Stimulated activated CD4-positive, alpha-beta T cell treated with anti-CD3 and anti-CD28 coated beads, Interleukin-4, amount 100 ng/mL, for 24 hours (primary cell): ENCODE measurements at places on chromosomes 5 and 9.
A peak's percentile ranks its signal among the peaks of the same experiment; 100 is the strongest.

- DNase-seq = no peak
These were observed 65.2 kb upstream of the PTPRD start for GRCh38 chr9:10678010-10678409.

DNA sequence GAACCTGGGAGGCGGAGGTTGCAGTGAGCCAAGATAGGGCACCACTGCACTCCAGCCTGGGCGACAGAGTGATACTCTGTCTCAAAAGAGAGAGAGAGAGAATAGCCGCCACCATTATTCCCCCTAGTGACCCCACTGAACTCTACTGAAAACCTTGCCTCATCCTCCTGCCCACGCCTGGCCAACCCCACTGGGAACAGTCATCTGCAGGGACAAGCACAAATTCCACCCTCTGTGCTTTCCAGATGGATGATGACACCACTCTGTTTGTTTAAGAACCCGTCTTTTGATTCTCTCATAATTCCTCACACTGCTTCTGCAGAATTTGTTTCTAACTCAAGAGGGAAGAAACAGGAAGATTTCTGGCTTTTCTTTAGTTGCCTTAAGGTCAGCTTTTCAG is 12.2 kb downstream of the BHMT2 start:
- no peak for DNase-seq

DNA sequence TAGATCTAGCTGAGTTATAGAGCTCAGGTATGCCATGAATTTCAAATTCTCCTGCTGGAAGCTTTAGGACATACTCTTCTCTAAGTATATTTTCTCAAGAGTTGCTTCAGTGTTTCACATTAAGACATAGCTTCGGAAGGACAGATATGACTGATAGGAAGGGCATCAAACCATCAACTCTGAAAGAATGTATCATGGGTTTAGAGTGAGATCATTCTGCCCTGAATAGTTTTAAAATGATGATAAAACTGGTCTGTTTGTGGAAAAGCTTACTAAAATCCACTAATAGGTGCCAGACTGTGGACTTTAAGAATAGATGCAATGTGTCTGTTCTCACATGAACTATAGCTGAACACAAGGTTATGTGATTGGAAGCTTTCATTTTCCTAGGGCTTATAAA is 8.4 kb downstream of the SPEF2 start:
- no peak for DNase-seq

DNA sequence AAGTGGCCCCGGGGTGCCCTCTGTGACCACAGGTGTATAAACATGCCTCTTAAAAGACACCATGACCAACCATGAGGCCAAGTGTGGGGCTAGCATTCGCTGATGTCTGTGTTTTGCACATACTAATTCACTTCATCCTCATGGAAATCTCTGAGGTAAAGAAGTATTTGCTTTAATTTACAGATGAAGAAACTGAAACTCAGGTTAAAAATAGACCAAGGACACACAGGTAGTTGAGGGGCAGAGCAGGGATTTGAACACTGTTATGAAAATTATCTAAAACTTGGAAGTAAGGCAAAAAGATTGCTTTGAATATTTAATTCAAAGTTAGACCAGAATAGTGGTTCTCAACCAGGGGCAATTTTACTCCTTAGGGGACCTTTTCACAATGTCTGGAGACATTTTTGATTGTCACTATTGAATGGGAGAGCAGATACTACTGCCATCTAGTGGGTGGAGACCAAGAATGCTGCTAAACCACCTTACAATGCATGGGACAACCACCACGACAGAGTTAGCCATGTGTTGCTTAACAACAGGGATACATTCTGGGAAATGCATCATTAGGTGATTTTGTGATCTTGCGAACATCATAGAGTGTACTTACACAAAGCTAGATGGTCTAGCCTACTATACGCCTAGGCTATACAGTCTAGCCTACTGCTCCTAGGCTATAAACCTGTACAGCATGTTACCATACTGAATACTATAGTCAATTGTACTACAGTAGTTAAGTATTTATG is 8.0 kb upstream of the FXN start:
- DNase-seq = peak; percentile 54

GRCh38 chr9:83505282-83505681 is 32.9 kb downstream of the FRMD3 start:
- no peak for DNase-seq

DNA sequence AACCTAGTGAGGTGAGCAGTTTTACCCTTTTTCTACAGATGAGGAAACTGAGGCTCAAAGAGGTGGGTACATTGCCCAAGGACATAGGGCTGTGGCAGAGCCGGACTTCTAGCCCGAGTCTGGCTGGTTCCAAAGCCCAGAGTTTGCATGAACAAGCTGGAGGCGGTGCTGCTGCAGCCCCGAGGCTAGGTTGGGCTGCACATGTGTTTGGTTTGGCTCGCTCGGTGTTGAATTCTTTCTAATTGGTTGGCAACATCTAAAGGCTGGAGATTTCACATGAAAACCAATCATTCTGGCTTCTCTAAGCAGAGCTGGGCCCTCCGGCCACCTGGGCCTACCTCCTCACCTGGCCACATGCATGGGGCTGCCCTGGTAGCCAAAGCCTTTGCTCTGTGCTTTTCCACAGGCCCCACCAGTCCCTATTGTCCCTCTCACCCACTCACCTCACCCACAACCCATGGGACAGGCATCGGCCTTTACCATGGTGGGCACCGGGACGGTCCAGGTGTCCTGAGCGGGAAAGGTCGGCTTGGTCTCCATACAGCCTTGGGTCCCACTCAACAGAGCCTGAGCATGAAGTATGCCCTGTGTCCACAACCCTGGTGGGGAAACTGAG is 262.3 kb downstream of the NSG2 start:
- DNase-seq = no peak

DNA sequence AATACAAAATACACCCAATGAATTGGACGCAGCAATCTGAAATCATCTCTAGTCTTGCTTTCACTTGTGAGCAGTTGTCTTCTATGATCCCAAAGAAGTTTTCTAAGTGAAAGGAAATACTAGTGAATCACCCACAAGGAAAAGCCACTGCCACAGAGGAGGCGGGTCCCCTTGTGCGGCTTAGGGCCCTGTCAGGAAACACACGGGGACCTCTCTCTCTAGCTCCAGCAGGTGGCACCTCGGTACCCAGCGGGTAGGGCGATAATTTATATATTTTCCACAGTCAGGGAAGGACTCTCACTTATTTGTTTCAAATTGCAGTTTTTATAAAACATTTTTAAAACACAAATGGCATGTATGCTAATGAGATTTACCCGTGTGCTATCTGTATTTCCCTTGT is 417.1 kb downstream of the KDM4C start:
- no peak for DNase-seq

DNA sequence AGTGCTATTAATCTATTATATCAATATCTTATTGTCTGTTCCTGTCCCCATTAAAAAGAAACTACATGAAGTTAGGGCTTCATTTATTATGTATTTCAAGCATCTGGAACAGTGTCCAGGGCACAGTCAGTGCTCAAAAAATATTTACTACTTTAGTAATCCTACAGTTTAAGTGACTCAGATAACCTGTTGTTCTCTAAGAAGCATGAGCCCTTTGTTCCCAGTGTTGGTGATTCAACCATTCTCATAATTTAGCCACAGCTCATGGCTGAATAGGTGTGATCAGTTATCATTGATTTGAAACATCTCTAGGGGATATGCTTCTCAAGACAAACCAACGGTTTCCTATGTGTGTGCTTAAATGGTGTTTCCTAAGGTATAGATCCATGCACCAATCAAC is 292.7 kb downstream of the TMEM167A start:
- DNase-seq = no peak

- no peak for DNase-seq
These were observed 45.2 kb downstream of the PIP5K1B start for GRCh38 chr9:68750255-68750654.

DNA sequence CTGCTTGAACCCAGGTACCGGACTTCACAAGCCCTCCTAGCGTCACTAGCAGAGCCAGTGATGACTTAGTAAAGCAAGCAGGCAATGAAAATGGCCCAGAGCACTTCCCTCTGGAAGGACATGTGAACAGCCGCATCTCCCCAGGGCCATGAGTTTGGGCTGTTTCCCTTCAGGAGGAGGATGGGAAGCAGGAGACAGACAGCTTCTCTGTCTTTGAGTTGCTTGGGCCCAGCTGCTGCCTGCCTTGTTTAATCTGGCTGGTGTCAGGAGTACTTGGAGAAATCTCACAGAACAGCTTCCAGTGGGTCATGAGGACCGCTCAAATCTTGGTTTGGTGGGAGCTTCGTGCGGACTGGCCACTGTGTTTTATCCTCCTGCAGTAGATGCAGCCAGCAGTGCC is 25.4 kb upstream of the WWC1 start:
- no peak for DNase-seq
